ENCODE measurements at places on chromosomes 4 and X. TPM values are rescaled to one million over a fixed set of nuclear protein-coding genes. Genes with fewer than 3 reads are reported as not detected.

DNA sequence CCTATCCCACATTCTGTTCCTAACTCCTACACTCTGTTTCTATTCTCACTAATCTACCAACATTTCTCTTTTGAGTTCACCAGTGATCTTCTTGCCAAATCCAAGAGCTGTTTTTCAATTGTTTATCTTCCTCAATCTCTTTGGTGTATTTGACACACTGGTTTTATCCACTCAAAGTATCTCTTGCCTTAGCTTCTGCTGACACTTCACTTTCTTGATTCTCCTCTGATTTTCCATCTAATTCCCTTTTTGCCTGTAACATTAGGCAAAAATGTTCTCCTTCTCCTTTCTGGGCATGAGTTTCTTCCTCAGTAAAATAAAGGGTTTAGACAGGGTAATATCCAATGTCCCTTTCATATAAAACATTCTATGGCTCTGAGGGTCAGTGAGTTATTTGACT, 26.2 kb downstream of the GRIA3 start:
- no peak overlapping the region for H3K4me3 ChIP-seq
- no peaks in the 10 kb centered on the region for H3K4me1 ChIP-seq
- no peak overlapping the region for H3K27ac ChIP-seq
- no peaks in the 10 kb centered on the region for H3K27me3 ChIP-seq

The MAGEE1 gene
- 1.8 TPM for total RNA-seq

The ZFX gene
- 43.3 TPM for total RNA-seq

The SLC34A2 gene
- total RNA-seq, result not detected

Data from activated T-helper 1 cell treated with anti-CD3 and anti-CD28 coated beads, Interleukin-12 subunit alpha, Interleukin-12 subunit beta, Interleukin-2, Interleukin-4 antibody, amounts not matched to agents 30 ng/mL and 10 ng/mL and 1 ng/mL, durations not matched to agents 14 hours and 24 hours and 36 hours (primary cell).